NCI-H774 (cell line): ENCODE measurements at places on chromosomes 7 and 10.

DNA sequence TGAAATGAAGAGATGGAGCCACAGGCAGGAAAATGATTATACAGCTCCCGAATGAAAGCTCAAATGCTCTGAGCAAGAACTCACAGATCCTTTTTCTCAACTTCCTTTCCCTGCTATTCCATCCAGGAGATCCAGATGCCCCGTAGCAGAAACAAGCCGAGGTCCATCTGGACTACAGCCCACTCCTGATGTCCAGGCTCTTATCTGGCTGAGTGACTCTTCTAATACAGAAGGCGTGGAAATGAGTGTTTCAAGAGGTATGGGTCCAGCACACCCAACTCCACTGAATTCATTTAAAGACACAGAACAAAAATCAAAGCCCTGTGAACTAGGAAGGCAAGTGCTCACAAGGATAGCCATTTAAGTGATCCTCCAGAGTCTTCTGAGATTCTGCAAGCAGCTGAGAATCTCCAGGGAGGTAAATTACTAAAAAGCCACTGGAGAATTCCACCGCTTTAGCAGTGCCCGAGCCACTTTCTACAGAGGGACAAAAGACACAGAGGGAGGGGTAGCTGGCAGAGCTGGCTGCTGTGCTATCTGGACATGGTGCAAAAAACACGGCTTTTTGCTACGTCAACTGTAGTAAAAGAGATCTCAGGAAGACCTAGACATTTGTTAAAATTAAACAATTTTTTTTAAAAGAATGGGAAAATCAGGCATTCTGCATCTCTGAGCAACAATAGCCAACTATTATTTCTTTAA is 24.5 kb downstream of the FAM171A1 start:
- DNase-seq: no peak

- no peak for DNase-seq
Observed at GRCh38 chr10:131354380-131354779, 42.9 kb upstream of the TCERG1L start.

DNA sequence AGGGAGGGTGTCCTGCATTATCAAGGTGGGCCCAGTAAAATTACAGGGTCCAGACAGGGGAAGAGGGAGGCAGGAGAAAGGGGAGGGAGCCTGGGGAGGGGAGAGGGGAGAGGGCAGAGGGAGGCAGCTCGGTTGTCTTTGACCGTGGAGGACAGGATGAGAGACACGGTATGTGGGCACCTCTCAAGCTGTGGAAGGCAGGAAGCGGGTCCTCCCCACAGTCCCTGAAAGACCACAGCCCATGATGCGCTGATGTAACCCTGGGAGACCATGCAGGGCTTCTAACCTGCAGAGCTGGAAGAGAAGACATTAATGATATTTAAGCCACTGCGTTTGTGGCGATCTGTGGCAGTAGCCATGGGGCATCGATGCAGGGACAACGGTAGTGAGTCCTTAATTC is 27.2 kb upstream of the MNX1 start:
- DNase-seq: no peak

DNA sequence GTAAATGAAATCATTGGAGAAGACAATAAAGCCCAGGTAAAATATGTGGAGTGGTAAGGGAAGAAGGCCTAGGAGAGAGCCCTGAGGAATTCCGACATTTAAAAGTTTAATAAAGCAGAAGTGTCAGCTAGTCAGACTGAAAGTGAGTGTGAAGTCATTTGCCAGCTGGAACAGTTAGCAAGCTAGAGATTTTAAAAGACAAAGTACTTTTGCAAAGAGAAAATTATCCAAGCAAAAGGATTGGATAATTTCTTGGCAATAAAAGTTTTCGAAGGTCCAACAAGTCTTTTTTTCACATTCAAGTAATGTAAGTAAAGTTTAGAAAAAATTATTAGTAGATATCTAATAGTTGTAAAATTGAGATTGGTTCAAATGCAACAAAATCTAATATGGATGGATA is 27.1 kb upstream of the SEMA3C start:
- no peak for DNase-seq

DNA sequence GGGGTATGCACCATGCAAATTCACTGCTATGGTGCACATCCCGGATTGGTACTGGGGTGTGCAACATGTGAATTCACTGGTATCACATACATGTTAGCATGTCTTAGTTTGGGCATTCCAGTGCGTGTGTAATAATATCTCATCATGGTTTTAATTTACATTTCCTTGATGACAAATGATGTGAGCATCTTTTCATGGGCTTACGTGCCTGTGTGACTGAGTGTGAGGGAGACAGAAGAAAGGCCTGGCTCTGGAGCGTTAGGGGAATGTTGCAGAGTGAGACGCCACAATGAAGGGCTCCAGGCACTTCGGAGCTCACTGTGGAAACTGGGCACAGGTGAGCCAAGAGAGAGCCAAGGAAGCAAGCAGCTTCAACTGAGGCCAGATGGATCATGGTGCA is 162.6 kb downstream of the UBE2H start:
- DNase-seq: no peak

- no peak for DNase-seq
Observed at GRCh38 chr10:50367732-50368131, 116.4 kb upstream of the ASAH2 start.

GRCh38 chr10:59047957-59048618 is 128.4 kb upstream of the PHYHIPL start:
- no peak for DNase-seq
